Frontal cortex (tissue), 4 donors: ENCODE measurements at places on chromosomes 2 and 18. TPM values are rescaled to one million over a fixed set of nuclear protein-coding genes. Genes with fewer than 3 reads are reported as not detected.

The TMEM247 gene
- total RNA-seq: not detected

DNA sequence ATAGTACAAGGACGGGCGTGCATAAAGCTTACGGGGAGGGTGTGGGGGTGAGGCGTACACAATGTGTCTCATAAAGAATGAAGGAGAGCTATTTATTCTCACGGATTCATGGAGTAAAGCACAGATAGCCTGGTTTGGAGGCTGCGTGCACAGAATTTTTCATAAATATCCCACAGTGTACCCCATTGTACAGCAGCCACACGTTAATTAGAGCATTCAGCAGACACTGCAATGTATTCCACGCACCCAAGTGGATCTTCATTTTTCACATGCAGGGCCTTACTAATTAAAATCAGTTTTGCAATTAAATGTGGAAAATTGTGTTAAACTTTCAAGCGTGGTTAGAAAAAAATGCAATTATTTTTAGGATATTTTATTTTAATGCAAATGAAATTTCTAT lies 227.7 kb upstream of the PXDN start:
- no peak for DNase-seq

GRCh38 chr2:159185401-159186130 lies 100.9 kb downstream of the WDSUB1 start:
- no peak for DNase-seq

DNA sequence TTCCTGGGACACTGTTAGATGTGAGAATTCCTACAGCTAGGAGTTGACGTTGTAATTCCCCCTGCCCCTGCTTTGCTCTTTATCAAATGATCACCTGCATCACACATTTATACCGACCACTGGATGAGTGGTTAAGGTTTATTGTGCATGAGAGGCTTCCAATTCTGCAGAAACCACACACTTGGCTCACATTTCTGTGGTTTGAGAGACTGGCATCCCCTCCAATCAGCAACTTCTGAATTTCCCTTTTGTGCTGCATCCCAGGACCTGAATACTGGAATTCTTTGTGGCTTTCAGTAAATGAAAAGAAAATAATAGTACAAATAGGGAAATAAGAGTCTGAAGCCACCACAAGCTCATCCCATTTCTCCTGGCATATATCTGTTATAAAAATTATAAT lies 628.7 kb upstream of the PIK3C3 start:
- no peak for DNase-seq

GRCh38 chr2:44836174-44836573 lies 105.3 kb upstream of the SIX3 start:
- DNase-seq: no peak

DNA sequence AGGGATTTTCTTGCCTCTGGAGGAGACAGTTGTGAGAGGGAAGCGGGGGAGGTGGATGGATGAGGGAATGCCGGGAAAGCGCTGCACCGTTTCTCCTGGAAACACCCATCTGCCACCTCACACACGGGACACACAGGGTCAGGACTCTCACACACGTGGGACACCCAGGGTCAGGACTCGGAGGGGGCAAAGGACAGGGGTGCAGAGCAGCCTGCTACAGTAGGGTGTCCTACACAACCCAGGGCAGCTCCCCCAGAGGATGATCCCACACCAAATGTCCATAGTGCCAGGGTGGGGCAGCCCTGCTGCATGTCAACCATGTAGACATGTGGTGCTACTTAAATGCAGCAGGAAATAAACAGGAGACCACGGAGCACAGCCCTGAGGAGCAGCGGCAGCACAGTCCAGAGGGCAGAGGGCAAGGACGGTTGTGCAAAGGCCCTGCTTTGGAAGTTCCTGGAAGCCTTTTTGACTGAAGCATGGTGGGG lies 5.1 kb downstream of the RAMP1 start:
- DNase-seq: no peak

DNA sequence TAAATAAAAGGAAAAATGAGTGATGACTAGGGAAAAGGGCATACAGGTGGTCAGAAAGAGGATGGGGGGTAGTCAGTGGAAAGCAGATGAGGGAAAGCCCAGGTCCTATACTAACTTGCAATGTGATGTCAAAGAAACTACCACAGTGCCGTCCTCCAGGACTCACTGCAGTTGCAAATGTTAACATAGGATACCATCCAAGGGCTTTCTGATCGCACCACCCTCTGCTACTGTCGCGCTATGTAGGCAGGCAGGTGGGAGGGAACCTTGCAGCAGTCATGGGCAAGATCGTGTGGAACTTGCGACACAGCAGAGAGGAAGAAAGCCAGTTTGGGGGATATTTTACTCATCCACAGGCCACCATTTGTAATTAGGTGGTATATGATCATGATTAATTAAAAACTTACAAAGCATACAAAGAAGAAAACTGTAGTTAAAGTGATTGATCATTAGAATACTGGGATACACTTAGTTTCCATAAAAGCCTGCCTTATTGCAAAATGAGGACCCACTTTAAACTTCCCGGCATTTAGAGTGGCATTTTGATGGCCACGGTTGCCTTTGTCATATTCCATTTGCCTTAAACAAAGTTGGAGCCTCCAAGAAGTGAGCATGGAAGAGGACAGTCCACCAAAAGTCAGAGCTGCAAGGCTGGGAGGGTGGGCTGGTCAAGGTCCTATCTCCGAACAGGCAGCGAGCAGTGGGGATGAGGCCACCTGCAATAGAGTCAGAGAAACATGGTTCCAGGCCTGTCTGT lies 8.5 kb upstream of the ROCK2 start:
- DNase-seq: no peak

DNA sequence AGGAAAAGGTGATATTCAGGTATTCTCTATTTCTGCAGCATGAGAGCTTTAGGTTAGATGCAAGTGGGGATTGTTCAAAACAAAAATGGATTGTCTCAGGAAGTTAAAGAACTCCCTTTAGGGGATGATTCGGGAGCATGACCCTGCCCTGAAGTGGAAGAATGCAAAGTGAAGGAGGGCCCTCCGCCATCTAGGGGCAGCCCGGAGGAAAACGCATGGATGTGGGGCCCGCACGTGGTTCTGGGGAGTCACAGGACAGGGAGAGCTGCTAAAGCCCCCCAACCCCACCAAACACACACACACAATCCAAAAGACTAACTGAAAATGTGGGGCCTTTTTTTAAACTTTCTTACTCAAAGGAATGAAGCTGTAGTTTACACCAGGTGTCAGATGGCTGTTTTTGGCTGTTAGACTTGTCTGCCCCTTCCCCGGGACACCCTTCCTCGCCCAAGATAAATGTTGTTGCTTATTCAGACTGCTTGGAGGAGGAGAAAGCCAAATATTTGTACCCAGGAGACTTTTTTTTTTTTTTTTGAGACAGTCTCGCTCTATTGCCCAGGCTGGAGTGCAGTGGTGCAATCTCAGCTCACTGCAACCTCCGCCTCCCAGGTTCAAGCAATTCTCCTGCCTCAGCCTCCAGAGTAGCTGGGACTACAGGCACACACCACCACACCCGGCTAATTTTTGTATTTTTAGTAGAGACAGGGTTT lies 78.8 kb downstream of the HNRNPLL start:
- DNase-seq: no peak

GRCh38 chr2:144405321-144405720 lies 114.6 kb downstream of the ZEB2 start:
- no peak for DNase-seq

DNA sequence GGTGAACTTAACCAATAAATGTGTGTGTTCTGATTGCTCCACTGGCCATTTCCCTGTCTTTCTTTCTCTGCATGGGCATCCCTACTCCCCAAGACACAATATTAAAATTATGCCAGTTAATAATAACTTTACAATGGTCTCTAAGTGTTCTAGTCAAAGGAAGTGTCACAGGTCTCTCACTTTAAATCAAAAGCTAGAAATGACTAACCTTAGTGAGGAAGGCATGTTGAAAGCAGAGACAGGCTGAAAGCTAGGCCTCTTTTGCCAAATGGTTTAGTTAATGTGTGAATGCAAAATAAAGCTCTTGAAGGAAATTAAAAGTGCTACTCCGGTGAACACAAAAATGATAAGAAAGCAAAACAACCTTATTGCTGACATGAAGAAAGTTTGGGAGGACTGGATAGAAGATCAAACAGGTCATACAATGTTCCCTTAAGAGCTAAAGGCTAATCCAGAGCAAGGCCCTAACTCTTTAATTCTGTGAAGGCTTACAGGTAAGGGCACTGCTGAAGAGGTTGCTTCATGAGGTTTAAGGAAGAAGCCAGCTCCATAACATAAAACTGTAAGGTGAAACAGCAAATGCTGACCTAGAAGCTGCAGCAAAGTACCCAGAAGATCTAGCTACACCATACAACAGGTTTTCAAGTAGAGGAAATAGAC lies 44.0 kb upstream of the ARHGAP15 start:
- no peak for DNase-seq

GRCh38 chr2:232353096-232353495 lies 25.5 kb upstream of the ALPP start:
- DNase-seq: no peak

DNA sequence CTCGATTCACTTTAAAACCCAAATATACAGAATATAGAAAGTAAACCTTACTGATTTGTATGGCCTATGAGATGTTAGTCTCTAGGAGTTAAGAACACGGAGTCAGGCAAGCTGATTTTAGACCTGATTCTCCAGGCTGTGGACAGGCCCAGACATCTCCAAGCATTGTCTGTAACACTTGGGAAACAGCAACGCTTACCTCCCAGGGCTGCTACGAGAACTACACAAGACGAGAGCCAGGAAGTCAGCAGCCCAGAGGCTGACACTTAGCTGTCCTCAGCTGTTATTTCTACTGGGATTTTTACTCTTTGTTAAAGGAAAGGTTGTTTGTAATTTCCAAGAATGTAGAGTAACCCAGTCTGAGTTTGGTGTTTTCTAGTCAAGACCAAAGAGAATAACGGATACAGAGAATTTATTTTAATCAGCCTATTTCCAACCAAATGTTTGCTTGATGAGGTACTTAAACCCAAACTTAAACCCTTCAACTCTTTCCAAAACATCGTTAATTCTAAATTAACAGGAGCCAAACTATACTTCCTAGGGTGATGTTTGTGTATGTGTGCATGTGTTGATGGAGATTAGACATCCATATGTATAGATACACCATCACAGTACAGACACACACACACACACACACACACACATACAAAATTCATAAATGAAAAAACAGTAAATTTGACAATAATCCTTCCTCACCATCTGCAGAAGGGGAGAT lies 123.4 kb downstream of the LAMA1 start:
- no peak for DNase-seq
